Right renal cortex interstitium (tissue), 3 donors: ENCODE measurements at places on chromosomes 1 and 21. TPM values are rescaled to one million over a fixed set of nuclear protein-coding genes. Genes with fewer than 3 reads are reported as not detected.

DNA sequence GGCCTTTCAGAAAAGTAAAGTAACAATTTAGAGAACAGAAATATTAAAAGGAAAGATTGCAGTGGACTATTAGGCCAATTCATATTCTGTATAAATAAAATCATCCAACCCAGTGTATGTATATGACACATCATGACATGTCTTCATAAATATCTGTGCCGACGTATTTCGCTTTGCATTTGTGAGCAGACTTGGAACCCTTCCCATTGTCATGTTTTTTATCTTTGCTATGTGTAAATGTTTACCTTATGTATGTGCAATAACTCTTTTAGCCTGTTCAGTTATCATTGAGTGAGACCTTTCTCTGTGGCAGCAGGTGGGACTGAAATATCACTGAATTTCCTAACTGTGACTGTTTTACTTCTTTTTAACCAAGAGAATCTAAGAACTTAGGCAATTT is 58.0 kb upstream of the FAM3B start:
- no peak for DNase-seq

DNA sequence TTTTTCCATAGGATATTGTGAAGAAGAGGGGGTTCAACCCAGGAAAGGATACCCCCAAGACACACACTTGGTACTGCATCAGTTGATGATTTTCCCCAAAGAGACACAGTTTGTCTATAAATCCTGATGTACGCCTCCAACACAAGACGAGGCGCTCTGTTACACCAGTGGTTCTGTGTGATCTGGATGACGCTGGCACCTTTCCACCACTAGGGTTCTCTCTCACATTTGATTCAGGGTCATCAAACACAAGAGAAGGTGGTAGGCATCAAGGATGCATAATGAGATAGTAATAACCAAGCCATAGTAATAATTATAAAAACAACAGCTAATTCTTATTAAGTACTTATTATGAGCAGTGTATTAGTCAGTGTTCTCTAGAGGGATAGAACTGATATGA is 508.8 kb upstream of the ZP4 start:
- DNase-seq, result no peak

- no peak for DNase-seq
Observed at GRCh38 chr1:30102605-30103004, 620.8 kb downstream of the MATN1 start.

DNA sequence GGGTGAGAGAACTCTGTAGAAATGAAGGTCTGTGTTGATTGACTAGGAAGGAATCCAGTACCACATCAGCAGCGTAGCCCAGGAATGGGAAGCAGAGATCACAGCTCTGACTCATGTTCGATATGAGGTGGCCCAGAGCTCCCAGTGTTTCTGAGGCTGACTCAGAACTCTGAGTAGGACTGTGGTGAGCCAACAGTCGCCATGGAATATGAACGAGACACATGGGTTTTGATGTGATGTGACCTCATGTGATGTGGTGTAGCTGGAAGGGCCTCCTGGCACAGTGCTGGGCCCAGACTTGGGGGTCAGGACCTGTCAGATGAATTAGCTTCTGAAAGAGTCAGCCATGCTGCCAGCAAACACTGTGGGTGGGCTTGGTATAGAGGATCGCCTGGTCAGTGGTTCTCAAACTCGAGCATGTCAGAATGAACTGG is 237.0 kb downstream of the MRPL39 start:
- no peak for DNase-seq

DNA sequence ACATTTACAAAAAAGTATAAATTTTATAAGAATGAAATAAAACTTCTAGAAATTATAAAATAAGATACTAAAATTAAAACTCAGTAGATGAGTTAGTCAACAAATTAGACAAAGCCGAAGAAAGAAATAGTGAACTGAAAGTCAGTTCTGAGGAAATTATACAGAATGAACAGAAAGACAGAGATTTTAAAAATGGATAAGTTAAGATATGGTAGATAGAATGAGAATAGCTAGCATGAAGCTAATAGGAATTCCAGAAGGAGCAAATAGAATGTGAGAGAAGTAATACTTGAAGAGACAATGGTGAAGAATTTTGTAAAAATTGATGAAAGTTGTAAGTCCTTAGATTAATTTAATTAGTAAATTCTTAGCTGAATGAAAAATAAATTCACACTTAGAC is 430.4 kb upstream of the RUNX1 start:
- no peak for DNase-seq

Gene VHLL
- polyA plus RNA-seq, result not detected

Gene SYCP1
- polyA plus RNA-seq, result 0.28 TPM

DNA sequence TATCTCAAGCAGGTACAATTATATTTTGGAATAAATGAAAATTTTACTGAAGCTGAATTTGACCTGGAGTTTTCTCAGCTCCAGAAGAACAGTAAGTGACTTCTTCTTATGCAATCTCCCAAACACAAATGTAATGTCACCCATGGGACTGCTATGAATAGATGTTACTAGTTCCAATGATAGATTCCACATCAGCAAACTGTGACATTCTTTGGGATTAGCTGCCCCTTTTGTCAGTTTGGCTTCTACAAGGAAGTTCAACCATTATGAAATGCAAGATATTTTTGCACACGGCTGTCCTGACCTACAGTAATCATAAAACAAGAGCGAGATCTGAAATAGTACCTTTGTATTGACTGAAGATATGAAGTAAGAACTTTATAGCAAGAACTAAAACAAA is 27.8 kb upstream of the TSNAX start:
- no peak for DNase-seq

GRCh38 chr21:28066076-28066475 is 926.6 kb downstream of the LTN1 start:
- no peak for DNase-seq

DNA sequence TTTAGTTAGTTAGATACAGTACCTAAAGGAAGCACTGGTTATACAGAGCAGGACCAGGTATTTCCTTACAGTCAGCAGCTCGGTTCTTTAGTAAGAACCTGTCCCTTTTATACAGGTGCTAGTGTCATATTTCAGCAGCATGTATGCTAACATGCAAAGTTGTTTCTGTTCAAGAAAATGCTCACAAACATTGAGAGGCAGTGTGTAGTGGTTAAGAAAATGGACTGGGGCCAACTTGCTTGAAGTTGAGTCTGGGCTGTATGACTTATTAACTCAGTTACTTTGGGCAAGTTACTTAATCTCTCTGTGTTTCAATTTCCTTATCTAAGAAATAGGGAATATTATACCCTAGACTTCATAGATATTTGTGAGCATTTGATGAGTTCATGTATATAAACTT is 31.1 kb downstream of the AK4 start:
- DNase-seq, result no peak

Gene OR2T5
- not detected for polyA plus RNA-seq

Gene REN
- 64.3 TPM for polyA plus RNA-seq

DNA sequence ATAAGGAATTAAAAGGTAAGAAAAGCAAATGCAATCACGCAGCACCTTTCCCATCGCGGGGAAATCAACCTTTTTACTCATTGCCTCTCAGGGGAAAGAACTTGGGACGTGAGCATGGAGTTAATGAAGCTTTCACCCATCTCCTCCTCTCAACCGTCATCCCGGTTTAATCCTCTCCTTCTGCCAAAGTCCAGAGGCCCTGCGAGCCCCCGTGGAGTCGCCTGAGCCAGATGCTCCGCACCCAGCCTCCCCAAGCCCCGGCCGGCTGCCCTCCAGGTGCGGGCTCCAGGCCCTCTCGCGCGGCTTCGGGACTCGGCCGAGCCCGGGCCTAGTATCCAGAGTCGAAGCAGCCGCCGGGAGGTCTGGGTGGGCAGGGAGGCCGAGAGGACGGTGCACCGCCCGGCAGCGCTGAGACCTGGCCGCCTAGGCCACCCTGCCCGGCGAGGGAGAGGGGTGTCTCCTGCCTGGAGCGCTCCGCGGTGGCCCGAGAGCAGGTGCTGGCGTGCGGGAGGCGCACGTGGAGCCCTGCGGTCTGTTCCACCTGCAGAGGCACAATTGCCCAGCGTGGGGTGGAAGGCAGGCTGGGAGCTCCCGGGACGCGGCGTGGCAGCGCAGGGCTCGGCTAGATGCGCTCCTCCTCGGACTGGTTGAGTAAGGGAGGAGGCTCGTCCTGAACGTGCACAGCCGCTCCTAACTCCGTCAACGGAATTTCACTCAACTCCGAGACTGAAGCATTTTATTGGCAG is 218.5 kb downstream of the SDCCAG8 start:
- DNase-seq, result no peak

DNA sequence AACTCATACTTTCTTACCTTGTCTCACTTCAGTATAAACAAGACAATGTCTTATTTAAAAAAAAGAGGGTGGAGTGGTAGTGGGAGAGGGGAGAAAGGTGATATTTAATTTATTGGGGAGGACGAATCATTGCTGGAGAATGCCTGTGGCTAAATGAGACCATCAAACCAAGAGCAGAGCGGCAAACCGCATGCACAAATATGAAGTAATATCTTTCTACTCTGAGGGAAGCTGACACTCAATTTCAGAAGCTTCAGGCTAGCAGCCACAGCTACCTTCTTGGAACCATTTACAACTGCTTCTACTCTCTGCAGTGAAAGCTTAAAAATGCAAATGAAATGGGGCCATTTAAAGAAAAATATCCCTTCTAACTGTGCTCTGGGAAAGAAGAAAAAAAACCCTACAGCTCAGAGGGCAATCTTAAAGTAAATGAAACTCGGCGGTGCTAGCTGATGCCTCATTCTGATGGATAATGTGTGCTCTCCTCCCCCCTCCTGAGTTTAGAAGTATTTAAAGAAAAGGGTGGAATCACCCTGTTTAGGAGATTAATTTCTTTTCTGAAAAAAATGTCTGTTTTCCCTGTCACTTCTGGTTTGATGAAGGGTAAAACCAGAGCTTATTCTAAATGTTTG is 178.2 kb upstream of the CAMK1G start:
- DNase-seq, result no peak

Gene IVL
- 0.21 TPM for polyA plus RNA-seq

- DNase-seq, result no peak
Observed at GRCh38 chr1:3125078-3125477, 56.1 kb downstream of the PRDM16 start.

GRCh38 chr1:151290709-151291303 is 8.7 kb downstream of the ZNF687 start:
- DNase-seq, result no peak
